ENCODE measurements at places on chromosomes 3 and 15.

- no peak for DNase-seq
These were observed 32.9 kb downstream of the CRYGS start for GRCh38 chr3:186511245-186511644.

- no peak for DNase-seq
These were observed 117.3 kb upstream of the PLXND1 start for GRCh38 chr3:129723558-129724324.

GRCh38 chr3:120597445-120598049, 1.4 kb downstream of the NDUFB4 start:
- no peak for DNase-seq

GRCh38 chr15:91926908-91927270, 73.4 kb downstream of the SLCO3A1 start:
- DNase-seq: no peak

DNA sequence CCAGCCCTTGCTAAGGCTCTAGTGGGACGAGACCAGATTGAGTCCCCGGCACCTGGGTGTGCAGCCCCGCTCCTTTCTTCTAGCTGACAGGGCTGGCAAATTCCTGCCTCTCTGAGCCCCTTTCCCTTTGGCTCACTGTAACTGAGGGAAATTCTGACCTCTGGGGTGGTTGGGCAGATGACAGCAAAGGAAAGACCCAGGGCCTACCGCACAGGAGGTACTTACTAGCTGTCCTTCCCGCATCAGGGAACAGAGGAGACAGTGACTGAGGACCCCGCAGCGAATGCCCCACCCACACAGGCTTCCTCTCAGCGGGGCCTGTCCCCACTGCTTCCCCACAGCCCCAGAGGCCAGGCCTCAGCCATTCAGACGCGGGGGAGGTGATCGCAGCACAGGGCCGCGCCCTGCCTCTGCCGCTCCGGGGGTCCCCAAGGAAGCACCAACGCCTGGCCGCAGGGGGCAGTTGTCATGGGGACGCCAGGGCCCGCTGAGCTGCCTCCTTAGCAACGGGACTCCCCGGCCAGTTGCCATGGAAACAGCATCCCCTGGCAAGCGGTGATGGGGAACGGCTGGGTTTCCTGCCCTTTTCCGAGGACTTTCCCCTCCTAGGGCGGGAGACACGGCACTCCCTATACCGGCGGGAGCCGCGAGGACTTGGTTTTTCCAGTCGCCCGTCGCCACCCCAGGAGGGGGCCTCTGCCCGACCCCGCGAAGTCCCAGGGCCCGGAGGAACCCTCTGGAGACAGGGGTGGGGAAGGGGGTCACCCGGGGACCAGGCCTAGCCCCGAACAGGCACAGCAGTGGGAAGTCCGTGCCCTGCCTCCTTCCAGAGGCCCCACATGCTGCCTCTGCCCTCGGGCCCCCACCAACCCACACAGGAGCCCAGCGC, 50.1 kb downstream of the HCN4 start:
- no peak for DNase-seq

DNA sequence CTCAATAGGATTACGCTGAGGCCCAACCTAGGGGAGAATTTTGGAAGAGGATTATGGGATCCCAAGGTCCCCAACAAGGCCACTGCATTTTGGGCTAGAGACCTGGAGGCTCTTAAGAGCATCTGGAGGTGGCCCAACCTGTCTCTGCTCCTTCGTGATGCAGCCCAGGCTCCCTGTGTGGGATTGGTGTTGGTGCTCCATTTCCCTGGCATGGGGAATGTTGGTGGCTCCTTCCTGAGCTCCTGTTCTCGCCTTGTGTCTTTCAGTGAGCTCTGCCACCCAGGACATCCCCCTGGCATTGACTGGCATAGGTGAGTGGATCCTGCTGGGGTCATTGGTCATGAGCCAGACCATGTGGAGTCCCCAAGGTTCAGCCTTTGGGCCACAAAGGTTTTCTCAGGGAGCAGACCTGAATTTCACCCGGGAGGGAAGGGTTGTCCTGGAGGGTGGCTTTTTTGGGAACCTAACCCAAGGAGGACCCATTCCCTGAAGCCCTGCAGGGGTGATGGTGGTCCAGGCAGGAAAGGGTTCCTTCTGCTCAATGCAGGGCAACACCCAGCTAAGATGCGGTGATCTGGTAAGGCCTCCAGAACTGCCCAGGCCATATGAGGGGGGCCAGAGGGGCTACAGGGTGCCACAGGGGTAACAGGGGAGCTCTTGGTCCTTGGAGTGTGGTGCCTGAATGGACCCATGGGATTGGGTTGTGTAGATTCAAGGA, 202.5 kb downstream of the UBE3A start:
- no peak for DNase-seq

DNA sequence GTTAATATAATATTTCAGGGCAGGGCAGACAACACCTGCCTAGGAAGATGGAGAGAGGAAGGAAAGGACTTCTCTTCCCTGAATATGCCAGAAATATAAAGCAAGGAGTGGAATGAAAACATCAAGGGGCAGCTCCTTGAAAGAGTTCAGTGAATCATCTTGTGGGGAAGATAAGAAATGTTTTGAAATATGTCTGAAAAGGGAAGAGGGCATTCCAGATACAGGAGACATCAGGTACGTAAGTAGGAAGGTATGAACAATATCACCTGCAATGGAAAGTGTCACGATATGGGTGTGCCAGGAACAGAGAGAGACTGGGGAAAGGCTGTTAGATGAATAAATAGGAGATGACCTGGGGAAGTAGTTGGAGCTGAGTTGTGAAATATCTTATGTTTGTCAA, 75.8 kb upstream of the WDR72 start:
- DNase-seq: no peak

DNA sequence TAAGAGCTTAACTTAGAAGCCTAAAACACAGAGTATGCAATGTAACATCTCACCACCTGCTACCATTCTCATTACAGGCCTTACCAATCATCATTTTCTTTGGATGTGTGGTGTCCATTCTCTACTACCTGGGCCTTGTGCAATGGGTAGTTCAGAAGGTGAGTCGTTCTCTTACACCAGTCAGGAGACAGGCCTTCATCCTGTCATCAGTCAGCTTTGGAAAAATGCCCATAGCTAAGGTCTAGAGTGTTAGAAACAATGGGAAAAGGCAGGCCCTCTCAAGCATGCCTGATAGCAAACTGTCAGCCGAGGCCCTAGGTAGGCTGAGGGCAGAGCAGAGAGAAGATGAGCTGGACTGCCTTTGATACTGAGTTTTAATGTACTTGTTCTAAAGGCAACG, 13.5 kb downstream of the SLC28A2 start:
- DNase-seq: no peak

DNA sequence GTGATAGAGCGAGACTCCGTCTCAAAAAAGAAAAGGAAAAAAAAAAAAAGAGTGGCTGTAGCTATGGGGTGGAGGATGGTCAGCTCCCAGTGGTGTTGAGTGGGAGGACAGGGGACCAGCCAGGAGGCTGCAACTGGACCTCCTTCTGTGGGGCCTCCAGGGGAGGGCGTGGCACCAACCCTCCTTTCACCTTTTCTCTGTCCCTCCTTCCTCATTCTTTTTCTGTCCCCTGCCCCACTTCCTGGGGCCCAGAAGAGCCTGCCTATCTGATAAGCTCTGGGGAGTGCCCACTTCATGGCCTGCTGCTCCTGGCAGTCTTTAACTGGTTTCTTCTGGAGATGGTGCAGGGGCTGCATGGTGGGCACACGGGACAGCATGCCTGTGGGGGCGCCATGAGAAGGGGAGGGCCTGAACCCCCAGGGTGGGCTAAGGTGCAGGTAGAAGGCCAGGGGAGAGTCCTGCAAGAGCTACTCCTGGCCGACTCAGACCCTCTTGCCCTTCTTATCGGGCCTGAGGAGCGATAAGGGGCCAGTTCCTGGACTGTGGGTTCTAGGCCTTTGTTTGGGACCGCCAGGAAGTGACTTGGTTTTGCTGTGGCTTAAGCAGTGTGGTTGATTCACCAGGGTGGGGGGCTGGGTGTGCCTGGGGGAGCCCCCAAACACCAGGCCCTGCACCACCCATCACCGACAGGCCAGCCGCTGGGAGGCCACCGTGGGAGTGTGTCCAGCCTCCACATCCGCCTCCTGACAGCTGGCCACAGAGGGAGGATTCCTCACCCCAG, 49.4 kb upstream of the FLNB start:
- no peak for DNase-seq

- DNase-seq: no peak
These were observed 45.0 kb downstream of the RFTN1 start for GRCh38 chr3:16468336-16469098.

DNA sequence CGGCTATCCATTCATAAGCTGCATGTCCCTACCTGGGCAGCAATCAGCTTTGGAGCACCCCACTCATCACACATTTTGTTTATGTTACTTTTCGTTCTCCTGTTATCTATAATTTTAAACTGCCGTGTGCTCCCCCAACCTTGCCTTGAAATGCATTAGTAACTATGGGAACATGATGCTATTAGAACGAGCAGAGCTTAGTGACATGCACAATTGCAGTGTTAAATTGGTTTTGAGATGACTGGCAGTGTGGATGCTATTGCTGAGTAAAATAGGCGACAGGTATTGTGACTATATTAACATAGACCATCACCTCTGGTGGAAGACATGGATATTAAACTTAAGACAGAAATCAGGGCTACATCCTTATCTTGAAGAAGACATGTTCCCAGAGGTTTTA, 191.6 kb downstream of the KCNAB1 start:
- no peak for DNase-seq

DNA sequence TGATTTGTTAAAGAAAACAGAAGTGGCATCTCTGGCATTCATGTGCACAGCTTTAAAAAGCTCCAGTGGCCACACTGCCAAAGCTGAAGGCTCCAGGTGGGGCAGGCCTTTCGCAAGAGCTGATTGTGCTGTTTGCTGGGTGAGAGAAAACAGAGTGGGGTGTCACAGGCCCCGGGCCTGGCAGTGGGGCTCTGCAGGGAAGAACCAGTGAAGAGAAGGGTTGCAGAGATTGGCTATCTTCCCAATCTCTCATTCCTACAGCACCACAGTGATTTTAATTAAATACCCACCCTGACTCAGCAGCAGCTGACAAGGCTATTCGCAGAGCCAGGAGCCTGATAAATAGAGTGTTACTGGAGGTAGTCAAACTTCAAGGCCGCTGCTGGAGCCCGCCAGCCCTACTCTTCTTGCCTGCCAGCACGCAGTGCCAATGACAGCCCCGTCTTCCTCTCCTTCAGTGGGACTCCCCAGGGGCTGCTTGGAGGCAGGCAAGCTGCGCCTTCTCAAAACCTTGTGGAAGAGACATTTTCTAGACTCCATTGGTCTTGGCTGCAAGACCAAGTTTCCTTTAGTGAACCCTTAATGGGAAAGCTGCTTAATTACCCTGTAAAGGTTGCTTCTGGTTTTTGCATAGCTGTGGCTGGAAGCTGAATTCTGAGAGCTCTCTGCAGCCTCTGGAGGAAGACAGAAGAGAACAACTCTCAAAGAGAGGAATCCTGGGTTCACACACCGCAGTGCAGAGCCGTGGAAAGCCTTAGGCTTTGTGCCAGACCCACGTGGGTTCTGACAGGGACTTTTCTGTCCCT, 225.8 kb upstream of the SLCO3A1 start:
- no peak for DNase-seq

DNA sequence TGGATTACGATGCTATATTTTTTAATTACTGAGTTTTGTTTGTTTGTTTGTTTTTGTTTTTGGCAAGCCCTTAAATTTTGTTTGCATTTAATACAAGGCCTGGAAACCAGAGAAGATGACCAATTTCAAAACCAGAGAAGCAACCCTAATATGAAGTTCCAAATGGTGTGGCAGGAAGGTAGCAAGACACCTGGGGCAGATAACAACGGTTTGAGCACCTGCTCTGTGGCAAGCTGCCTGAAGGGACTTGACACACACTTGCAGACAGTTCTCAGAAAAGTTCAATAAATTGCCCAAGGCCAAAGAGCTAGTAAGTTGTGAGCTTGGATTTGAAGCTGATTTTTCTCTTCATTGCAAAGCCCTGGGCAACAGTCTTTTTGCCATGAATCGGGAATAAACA, 151.2 kb upstream of the UBE2E1 start:
- DNase-seq: no peak

DNA sequence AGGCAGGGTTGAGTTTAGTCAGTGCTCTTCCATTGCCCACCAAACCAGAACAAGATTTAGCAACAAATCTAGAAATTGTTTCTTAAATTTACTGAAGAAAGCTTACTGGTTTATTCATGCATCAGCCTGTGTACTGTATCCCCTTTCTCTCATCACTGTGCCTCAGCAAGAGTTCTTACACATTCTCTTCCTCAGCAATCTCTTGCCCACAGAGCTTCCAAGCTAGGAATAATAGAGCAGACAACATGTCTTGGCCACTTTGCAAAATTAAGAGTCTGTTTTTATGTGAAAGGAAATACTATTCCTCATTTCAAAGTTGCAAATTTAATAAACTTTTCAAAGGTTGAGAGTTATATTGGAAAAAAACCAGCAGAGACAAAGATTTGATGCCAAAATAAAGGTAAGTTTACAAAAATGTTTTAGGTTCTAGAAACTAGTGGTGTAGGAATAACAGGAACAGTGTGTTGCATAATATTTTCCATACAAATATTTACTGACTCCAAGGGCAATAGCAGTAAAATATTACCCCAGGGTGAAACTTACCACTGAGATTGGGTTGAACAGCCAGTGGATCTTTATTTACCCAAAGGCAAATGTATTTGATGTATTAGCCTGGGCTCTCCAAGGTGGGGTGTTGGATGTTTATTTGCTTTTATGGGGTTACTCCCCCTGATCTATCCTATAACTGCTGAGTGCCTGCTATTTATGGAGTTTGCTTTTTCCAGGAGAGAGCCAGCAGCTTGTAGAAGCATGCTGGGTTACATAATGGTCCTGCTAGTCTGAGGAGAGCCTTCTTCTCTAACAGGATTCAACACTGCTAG, 276.7 kb downstream of the ADAMTSL3 start:
- no peak for DNase-seq

DNA sequence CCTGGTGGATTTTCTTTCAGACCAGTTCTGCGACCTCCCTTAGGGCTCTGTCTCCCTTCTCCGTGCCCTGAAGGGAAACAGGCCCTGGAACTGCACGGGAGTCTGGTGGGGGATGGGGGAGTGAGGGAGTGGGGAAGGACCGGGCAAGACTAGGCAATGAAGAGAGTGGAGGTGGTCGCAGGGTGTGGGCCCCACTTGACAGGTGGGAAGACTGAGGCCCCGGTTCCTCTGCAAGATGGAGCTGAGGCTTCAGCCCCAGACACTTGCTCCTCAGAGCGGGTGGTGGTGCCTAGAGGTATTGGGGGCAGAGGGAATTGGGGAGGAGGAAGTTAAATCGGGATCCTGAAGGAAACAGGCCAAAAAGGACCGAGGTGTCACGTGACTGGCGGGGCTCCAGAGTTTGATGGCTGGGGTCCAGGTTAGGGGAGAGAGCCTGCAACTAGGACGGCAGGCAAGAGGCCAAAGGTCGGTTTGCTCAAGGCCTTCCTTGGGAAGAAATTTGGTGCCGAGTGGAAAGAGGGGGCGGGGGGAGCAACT, 597 bp upstream of the CAMK1 start:
- no peak for DNase-seq

- DNase-seq: no peak
These were observed 135.1 kb downstream of the KCNMB2 start for GRCh38 chr3:178671377-178671776.

Data from stimulated activated CD8-positive, alpha-beta memory T cell treated with anti-CD3 and anti-CD28 coated beads, Interleukin-4, amount 100 ng/mL, for 1 hour (primary cell).